WTC11 (cell line): ENCODE measurements at places on chromosomes 11 and 22.

DNA sequence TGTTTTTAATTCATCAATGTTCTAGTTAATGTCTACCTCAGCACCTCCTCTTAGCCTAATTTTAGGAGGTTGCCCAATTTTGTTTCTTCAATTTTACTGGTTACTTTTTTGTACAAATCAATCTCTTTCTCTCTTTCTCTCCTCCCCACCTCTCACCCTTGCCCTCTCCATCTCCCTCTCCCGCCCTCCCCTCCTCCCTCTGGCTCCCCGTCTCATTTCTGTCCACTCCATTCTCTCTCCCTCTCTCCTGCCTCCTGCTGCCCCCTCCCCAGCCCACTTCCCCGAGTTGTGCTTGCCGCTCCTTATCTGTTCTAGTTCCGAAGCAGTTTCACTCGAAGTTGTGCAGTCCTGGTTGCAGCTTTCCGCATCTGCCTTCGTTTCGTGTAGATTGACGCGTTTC is 40.9 kb upstream of the NNMT start:
- DNase-seq, result no peak

DNA sequence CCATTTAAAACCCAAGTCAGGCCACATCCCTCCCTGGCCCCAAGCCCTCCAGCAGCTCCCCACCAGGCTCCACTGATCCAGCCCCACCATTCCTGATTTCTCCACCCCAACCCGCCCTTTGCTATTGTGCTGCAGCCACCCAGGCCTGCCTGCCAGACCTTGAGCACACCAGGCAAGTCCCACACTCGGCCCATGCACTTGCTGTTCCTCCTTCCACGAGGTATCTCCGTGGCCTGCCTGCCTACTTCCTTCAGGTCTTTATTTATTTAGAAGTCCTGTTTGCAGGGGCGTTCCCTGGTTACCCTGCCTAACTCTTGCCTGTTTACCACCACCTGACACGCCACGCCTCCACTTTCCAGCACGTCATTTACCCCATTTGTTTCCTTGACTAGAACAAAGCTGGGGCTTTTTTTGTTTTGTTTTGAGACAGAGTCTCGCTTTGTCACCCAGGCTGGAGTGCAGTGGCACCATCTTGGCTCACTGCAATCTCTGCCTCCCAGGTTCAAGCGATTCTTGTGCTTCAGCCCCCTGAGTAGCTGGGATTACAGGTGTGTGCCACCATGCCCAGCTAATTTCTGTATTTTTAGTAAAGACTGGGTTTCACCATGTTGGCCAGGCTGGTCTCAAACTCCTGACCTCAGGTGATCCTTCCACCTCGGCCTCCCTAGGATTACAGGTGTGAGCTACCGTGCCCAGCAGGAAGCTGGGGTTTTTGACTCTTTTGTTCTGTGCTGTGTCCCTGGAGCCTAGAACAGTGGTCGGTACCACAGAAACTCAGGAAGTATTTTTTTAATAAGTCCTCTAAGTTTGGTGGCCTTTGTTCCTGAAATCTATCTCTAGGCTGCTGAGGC is 6.7 kb downstream of the CENPM start:
- DNase-seq, result no peak

GRCh38 chr11:113242767-113243397 is 71.5 kb upstream of the TTC12 start:
- no peak for DNase-seq

- no peak for DNase-seq
These were observed 15.3 kb upstream of the TEF start for GRCh38 chr22:41366323-41367029.

DNA sequence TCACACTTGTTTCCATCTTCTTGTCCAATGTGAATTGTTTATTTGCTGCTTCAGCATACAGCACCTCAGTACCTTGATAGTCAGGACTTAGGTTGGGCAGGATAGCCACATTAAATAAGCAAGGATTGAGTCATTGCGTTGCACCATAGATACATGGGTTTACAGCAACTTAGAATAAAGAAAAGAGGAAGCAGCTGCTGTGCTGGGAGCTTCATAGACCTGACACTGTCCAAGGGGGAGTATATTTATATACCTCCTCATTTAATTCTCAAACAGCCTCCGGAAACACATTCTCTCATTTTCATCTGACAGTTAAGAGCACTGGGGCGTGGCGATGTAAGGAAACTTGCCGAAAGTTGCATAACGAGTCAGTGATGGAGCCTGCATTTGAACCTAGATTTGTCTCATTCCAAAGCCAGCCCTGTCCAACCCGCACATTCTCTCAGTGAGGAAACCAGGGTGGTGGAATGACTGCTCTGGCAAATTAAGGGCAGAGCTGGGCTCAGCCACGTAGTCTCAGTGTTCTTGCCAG is 42.2 kb downstream of the UBASH3B start:
- no peak for DNase-seq

DNA sequence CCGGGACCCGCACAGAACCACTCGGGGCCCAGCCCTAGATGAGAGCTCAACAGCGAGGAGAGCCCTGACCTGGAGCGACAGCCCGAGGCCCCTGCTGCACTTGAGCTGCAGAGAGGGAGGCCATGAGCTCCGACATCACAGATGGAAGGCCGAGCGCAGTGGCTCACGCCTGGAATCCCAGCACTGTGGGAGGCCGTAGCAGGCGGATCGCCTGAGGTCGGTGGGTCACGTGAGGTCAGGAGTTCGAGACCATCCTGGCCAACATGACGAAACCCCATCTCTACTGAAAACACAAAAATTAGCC is 13.8 kb upstream of the BRSK2 start:
- no peak for DNase-seq

DNA sequence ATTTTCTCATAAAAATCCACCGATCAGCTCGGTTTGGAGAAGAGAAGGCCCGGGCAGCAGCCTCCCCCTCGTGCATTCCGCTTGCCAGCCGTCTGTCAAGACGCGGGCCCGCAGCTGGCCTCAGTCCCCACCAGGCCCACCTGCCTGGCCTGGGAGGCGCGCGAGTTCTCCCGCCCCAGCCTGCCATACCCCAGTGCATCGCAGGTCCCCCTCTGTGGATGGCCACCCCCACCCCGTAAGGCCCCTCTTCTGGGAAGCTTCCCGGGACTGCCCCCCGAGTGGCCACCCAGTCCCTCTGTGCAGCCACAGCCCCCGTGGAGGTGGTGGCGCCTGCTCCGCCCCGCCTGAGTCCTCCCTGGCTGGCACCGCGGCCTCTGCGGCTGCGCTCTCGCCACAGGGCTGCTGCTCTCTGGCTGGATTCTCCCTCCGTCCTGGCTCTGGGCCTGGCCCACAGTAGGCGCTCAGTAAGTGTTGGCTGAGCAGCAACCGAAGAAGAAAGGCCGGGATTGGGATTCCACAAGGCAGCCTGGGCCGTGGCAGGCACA is 74.0 kb upstream of the TCF20 start:
- DNase-seq, result peak; percentile 63

DNA sequence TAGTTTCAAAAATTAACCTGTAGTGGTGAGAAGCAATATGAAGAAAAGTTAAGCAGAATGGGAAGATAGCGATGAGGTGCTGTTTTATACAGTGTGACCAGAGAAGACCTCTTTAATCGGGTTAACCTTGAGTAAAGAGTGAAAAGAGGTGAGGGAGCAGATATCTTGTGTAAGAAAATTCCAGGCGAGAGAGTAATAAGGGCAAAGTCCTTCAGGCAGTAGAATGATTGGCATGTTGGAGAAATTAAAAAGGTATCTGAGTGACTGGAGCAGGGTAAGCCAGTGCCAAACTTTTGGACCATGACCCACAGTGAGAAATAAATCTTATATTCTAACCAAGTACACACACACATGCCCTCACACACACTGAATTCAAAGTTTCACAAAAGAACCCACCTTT is 374.7 kb upstream of the LARGE1 start:
- DNase-seq, result no peak

- no peak for DNase-seq
These were observed 26.1 kb upstream of the ZBTB44 start for GRCh38 chr11:130340671-130341319.

DNA sequence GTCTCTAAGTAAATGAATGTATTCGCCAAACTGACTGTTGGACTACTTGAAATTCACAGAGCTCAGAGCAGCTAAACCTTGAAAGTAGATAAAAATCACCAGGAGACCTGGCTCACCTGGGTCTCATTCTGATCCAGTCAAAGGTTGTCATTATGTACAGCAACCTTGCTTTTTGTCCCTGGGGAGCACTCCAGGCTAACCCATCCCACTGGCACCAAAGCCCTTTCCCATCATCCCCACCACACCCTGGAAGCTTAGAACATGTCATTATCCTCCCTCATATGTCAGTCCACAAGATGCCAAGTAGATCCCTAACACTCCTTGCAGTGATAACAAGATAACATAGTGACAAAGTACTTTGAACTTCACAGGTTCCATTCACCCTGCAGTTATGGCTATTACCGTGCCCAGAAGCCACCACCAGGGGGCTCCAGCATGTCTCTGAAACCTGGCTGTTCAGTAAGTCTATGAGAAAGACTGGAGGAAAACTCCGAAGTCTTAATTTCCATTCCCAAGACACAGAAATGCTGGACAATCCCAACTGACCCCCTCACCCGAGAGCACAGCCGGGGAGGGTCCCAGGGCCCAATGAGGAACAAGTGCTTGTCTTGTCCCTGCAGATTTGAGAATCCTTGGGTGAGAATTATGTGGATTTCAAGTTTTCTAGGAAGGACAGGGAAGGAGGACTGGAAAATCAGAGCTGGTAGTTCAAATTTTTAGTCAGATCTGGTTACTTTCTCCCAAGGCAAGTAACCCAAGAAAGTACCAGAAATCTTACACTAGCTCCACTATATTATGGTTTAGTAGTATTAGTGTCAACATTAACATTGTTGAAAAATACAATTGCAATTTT is 43.0 kb upstream of the USP47 start:
- DNase-seq, result peak; percentile 84

- DNase-seq, result no peak
These were observed 30.8 kb downstream of the IGLL5 start for GRCh38 chr22:22918297-22918965.

GRCh38 chr11:2791139-2791520 is 91.3 kb upstream of the KCNQ1OT1 start:
- peak; percentile 10 for DNase-seq

DNA sequence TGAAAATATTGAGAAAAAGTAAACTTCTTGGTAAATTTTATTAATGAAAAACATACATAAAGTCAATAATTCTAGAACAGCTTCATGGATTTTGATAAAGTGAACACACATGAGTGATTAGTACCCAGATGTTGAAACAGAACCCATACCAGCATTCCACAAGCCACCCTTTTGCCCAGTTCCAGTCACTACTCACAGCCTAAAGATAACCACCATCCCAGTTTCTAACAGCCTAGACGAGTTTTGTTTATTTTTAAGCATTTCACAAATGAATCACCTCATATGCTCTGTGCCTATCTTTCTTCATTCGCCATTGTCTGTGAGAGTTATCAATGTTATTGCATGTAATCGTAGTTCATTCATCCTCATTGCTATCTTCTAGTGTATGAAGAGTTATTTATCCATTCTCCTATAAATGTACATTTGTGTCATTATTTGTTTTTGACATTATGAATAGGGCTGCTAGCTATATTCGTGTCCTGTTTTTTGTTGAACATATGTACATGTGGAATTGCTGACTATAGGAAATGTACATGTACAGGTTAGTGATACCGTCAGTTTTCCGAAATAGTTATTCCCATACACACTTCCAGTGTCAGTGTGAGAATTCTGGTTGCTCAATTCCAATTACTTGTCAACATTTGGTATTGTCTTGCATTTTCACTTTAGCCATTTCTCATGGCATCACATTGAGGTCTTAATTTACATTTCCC is 44.5 kb upstream of the TEAD1 start:
- no peak for DNase-seq

DNA sequence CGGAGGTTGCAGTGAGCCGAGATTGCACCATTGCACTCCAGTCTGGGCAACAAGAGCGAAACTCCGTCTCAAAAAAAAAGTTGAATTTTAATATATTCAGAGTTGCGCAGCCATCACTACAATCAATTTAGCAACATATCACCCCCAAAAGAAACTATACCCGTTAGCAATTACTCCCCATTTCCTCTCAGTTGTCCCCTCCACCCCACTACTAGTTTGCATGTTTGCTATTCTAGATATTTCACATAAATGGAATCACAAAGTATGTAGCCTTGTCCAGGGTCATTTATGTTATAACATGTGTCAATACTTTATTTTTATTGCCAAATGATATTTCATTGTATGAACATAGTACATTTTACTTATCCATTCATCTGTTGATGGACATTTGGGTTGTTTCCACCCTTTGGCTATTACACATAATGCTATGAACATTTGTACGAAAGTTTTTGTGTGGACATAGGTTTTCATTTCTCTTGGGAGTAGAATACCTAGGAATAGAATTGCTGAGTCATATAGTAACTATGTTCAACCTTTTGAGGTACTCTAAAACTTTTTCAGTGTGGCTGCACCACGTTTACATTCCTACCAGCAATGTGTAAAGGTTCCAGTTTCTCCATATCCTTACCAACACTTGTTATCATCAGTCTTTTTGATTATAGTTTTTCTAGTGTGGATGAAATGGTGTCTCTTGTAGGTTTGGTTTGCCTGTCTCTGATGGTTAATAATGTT is 2.2 kb downstream of the ZNF143 start:
- no peak for DNase-seq

DNA sequence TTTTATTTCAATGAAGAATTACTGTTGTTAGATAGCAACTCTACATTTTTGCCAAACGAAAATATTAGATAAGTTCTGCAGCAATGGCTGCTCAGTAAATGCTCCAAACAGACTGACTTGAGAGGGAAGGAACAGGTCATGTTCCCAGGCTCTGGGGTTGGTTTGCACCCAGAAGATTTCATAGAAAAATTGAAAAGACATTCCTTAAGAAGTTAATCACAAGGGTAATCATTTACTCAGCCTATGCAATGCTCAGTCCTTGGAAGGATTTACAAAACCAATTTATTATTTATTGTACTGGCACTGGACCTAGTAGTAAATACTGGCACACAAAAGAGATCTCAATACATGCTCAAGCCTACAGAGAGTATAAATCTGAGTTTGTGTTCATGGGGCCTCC is 179.1 kb upstream of the MTNR1B start:
- DNase-seq, result no peak
